ENCODE measurements at places on chromosomes 13 and 19. TPM values are rescaled to one million over a fixed set of nuclear protein-coding genes. Genes with fewer than 3 reads are reported as not detected.
A peak's percentile ranks its signal among the peaks of the same experiment; 100 is the strongest.

Gene NKPD1
- total RNA-seq: not detected

Gene TEX29
- not detected for total RNA-seq

- no peaks in the 10 kb centered on the region for H3K27me3 ChIP-seq
- no peak overlapping the region for H3K4me3 ChIP-seq
- H3K27ac ChIP-seq: no peak overlapping the region
- no peaks in the 10 kb centered on the region for H3K36me3 ChIP-seq
- no peaks in the 10 kb centered on the region for H3K4me1 ChIP-seq
- no peak for DNase-seq
Measured at GRCh38 chr13:68152414-68152813, 922.3 kb upstream of the PCDH9 start.

DNA sequence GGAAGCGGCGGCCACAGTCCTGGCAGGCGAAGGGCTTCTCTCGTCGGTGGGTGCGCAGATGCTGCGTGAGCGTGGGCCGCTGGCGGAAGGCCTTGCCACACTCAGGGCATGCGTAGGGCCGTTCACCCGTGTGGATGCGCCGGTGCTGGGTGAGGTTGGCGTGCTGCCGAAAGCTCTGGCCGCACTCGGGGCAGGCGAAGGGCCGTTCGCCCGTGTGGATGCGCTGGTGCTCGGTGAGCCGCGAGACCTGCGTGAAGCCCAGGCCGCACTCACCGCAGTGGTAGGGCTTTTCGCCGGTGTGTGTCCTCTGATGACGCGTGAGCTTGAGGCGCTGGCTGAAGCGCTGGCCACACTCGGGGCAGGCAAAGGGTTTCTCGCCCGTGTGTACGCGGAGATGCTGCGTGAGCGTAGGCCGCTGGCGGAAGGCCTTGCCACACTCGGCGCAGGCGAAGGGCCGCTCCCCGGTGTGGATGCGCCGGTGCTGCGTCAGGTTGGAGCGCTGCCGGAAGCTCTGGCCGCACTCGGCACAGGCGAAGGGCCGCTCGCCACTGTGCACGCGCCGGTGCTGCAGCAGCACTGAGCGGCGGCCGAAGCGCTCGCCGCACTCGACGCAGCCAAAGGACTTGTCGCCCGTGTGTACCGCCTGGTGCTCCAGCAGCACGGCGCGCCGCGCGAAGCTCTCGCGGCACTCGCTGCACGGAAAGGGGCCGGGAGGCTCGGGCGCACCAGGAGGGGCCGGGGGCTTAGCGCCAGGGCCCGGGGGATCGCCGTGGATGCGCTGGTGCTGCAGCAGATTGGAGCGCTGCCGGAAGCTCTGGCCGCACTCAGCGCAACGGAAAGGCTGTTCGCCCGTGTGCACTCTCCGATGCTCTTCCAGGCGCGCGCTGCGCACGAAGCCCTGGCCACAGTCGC is 4.0 kb upstream of the UBE2M start:
- H3K27ac ChIP-seq: peak overlapping the region; percentile 59
- no peaks in the 10 kb centered on the region for H3K27me3 ChIP-seq
- no peak for DNase-seq
- peak overlapping the region; percentile 52 for H3K4me3 ChIP-seq
- H3K36me3 ChIP-seq: no peaks in the 10 kb centered on the region

- no peak overlapping the region for H3K27ac ChIP-seq
- no peak overlapping the region for H3K4me3 ChIP-seq
- H3K36me3 ChIP-seq: no peaks in the 10 kb centered on the region
- no peaks in the 10 kb centered on the region for H3K27me3 ChIP-seq
- no peak for DNase-seq
Measured at GRCh38 chr13:33978653-33979052, 160.7 kb downstream of the RFC3 start.

DNA sequence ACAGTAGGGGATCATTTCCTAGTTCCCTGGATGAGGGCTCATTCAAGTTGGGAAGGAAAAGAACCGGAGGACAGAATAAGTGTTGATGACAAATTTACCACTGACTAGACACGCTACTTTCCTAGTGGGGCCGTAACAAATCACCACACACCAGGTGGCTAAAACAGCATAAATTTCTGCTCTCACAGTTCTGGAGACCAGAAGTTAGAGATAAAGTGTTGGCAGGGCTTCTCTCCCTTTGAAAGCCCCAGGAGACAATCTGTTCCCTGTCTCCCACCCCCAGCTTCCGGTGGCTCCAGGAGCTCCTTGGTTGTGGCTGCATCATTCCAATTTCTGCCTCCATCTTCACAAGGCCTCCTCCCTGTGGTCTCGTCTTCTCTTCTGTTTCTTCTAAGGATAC is 65.4 kb upstream of the ARGLU1 start:
- H3K27me3 ChIP-seq: no peaks in the 10 kb centered on the region
- no peaks in the 10 kb centered on the region for H3K4me1 ChIP-seq
- H3K36me3 ChIP-seq: no peaks in the 10 kb centered on the region
- no peak overlapping the region for H3K27ac ChIP-seq
- no peak overlapping the region for H3K4me3 ChIP-seq

GRCh38 chr13:112452380-112453206 is 76.4 kb downstream of the SPACA7 start:
- no peak for DNase-seq
- no peak overlapping the region for H3K4me3 ChIP-seq
- H3K27ac ChIP-seq: no peak overlapping the region
- no peaks in the 10 kb centered on the region for H3K4me1 ChIP-seq
- H3K27me3 ChIP-seq: no peaks in the 10 kb centered on the region

All from tibial nerve (tissue), 4 donors.